Memory B cell (primary cell): ENCODE measurements at places on chromosomes 3 and 15.

DNA sequence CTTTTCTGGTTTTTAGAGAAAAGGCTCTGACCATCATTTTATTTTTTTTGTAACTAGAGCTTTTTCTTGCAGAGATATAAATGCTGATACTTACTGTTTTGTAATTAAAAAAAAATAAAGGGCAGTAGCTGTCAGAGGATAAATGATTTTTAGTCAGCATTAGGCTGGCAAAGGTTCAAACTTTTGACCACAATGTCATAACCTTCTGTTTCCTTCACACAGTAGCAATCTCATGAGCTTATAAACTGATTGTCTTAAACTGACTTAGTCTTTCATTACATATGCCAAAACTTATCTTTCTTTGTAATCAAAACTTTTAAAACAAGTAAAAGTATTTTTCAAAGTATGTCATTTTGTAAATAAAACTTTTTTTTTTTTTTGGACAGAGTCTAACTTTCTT is 841.9 kb downstream of the OTOL1 start:
- H3K36me3 ChIP-seq = no peaks in the 10 kb centered on the region
- H3K27ac ChIP-seq = no peak overlapping the region
- H3K27me3 ChIP-seq = no peaks in the 10 kb centered on the region
- H3K4me1 ChIP-seq = no peaks in the 10 kb centered on the region
- H3K4me3 ChIP-seq = no peak overlapping the region

DNA sequence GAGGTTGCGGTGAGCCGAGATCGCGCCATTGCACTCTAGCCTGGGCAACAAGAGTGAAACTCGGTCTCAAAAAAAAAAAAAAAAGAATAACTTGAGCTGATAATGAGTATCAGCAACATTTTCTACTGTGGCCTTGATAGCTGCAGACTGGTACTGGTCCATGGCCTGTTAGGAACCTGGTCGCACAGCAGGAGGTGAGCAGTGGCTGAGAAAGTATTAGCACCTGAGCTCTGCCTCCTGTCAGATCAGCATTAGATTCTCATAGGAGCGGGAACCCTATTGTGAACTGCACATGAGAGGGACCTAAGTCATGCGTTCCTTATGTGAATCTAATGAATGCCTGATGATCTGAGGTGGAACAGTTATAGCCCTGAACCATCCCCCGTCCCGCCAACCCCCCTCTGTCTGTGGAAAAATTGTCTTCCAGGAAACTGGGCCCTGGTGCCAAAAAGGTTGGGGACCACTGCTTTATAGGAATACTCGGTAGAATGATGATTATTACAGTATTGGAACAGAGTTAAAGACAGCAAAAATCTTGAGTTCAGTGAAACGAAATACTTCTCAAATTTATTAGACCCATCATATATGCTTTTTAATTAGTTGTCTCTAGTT is 126.0 kb downstream of the ZNF609 start:
- H3K36me3 ChIP-seq = peaks cover 5% of the 10 kb centered on the region
- DNase-seq = no peak
- H3K4me3 ChIP-seq = no peak overlapping the region

- peaks cover 8% of the 10 kb centered on the region for H3K36me3 ChIP-seq
- no peak overlapping the region for H3K27ac ChIP-seq
These were observed 37.8 kb upstream of the TASOR start for GRCh38 chr3:56720849-56721248.

DNA sequence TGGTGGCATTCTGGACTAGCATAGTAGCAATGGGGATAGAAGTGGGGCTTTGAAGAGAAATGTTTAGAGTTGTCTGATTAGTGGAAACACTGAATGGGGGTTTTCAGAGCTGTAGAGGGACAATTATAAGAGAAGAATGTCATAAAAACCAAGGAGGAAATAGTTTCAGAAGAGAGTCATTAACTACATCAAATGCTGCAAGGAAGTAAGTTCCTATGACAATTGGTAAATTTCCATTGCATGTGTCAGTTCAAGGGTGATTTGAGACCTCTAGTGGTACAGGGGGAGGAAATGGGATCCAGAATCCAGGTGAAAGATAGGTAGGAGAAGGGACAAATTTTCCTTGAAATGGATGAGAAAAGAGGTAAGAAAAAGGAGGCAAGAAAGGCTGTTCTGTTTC is 68.3 kb upstream of the TBC1D5 start:
- H3K36me3 ChIP-seq = no peaks in the 10 kb centered on the region
- H3K4me3 ChIP-seq = no peak overlapping the region
- H3K4me1 ChIP-seq = peaks cover 5% of the 10 kb centered on the region
- H3K27ac ChIP-seq = no peak overlapping the region

DNA sequence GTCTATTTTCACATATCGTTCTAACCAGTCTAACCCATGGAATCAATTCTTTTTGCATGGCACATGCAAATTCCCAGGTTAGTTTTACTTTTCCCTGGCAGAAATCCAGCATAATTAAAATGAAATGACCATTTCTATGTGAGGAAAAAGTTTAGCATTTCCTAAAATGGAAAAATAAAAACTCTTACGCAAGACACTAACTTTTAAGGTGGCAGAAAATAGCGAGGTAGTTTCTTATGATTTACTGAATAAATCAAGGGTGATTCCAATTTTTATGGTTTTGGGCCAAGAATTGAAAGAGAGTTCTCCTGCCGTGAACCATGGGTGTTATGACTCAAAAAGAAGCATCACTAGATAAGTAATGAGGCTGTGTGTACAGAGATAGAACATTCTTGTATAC is 32.7 kb upstream of the NR2F2 start:
- H3K4me3 ChIP-seq = no peak overlapping the region
- no peak overlapping the region for H3K27ac ChIP-seq
- H3K27me3 ChIP-seq = peaks cover 2% of the 10 kb centered on the region
- no peak for DNase-seq
- no peaks in the 10 kb centered on the region for H3K4me1 ChIP-seq

- H3K4me1 ChIP-seq = peaks cover 15% of the 10 kb centered on the region
- no peak for DNase-seq
- no peaks in the 10 kb centered on the region for H3K27me3 ChIP-seq
- no peak overlapping the region for H3K4me3 ChIP-seq
These were observed 23.4 kb downstream of the SLC9A9 start for GRCh38 chr3:143824735-143825385.

GRCh38 chr15:68417897-68418296 is 14.1 kb downstream of the ITGA11 start:
- H3K36me3 ChIP-seq = no peaks in the 10 kb centered on the region
- DNase-seq = no peak
- H3K4me3 ChIP-seq = no peak overlapping the region
- no peaks in the 10 kb centered on the region for H3K4me1 ChIP-seq
- peaks cover 14% of the 10 kb centered on the region for H3K27me3 ChIP-seq

GRCh38 chr3:51934139-51934850 is 7.4 kb downstream of the RRP9 start:
- peaks cover 29% of the 10 kb centered on the region for H3K36me3 ChIP-seq
- no peaks in the 10 kb centered on the region for H3K27me3 ChIP-seq
- no peak overlapping the region for H3K4me3 ChIP-seq
- no peak overlapping the region for H3K27ac ChIP-seq

DNA sequence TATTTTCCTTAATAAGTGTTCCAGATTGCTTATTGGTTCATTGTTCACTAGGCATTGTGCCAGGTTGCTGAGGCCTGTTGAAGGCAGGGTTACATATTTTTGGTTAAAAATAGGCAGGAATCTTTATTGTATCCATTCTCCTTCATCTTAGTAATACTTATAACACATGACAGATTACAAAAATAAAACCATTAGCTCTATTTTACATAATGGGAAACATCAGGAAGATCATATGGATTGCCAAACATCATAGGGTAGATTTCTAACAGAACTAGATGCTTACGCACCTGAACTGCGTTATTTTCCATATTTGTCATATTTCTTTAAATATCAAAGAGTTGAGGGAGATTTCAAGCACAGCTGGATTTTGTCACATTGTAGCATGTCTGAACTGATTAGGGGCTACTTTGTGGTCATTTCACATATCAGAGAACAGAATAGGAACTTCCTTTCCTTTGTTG is 462.9 kb upstream of the SGO1 start:
- H3K4me3 ChIP-seq = no peak overlapping the region
- no peaks in the 10 kb centered on the region for H3K27me3 ChIP-seq
- no peaks in the 10 kb centered on the region for H3K4me1 ChIP-seq
- H3K36me3 ChIP-seq = no peaks in the 10 kb centered on the region
- no peak overlapping the region for H3K27ac ChIP-seq
- DNase-seq = no peak

DNA sequence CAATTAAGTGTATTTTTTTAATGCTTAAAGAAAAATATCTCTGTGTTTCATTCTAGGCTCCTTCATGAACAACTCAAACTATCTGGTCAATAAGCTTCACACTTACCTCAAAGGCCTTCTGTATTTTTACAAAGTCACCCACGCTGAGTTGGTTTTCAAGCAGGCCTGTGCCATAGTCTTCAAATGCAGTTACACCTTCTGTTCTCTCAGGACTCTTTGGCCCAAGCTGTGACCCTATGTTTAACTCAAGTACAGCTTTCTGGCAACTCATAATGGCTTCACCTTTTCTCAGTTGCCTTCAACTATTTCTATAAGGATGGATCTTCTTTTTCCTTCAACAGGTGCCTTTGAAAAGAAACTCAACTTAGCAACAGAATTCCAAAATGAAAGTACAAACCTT is 587 bp downstream of the WDR49 start:
- H3K4me3 ChIP-seq = no peak overlapping the region
- H3K27ac ChIP-seq = peak overlapping the region; percentile 21
- H3K36me3 ChIP-seq = no peaks in the 10 kb centered on the region
- H3K4me1 ChIP-seq = peaks cover 11% of the 10 kb centered on the region
- H3K27me3 ChIP-seq = peaks cover 3% of the 10 kb centered on the region
- DNase-seq = no peak

GRCh38 chr3:5181469-5182141 is 5.9 kb upstream of the EDEM1 start:
- peak overlapping the region; percentile 94 for H3K27ac ChIP-seq
- H3K36me3 ChIP-seq = peaks cover 15% of the 10 kb centered on the region
- peaks cover 46% of the 10 kb centered on the region for H3K4me1 ChIP-seq
- DNase-seq = peak; percentile 40

DNA sequence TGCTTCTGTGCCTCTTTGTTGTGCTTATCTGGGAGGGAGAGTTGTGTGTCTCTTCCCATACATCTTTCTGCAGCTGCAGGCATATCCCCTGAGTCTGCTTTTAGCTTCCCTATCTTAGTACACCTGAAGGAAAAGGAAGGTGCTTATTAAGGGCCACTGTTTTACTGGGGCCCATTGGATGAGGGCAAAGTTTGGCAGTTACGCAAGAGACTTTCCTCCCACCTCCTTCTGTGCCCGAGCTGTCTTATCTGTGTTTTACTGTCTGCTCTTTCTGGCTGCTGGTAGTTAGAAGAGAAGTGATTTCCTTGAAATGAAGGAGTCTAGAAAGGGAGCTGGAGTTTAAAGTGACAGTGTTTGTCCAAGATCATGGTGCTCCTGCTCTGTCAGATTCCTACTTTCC is 66.5 kb downstream of the GABRG3 start:
- H3K4me3 ChIP-seq = no peak overlapping the region

GRCh38 chr3:59388555-59389270 is 338.9 kb upstream of the CFAP20DC start:
- H3K4me3 ChIP-seq = no peak overlapping the region
- no peaks in the 10 kb centered on the region for H3K36me3 ChIP-seq
- no peak overlapping the region for H3K27ac ChIP-seq
- DNase-seq = no peak
- H3K4me1 ChIP-seq = peaks cover 16% of the 10 kb centered on the region

DNA sequence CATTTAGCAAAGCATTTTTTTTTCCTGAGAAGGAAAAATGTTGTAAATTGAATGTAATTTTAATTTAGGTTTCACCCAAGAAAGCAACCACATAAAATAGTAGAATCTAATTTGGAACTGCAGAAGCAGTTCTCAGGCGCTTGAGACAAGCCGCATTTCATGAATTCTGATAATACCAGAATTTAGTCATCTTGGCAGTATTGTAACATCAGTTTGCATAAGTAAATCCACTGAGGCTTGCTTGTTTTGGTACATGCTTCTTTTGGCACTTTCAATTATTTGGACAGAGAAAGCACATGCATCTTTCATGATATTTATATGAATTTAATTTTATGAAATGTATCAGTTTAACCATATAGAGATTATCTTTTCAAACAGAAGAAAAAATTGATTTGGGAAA is 389.7 kb upstream of the ROBO1 start:
- no peaks in the 10 kb centered on the region for H3K4me1 ChIP-seq
- H3K27me3 ChIP-seq = no peaks in the 10 kb centered on the region
- no peak overlapping the region for H3K27ac ChIP-seq
- no peak for DNase-seq

DNA sequence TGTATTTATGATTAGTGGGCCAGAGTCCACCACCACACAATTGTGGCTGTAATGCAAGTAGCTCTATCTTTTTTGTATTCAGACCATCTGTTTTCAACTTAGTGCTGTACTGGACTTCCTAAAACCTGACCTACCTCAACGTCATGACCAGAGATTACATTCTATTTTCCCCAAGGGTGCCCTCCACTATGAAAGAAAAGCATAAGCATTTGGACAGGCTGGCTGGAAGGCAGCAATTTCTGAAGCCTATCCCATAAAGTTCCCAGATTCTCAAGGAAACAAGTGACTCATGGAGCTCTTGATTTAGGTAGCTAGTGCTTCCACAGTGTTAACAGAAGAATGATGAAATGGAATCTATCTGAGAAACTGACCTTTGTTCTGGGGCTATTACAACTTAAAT is 75.8 kb downstream of the COL8A1 start:
- no peaks in the 10 kb centered on the region for H3K4me1 ChIP-seq
- DNase-seq = no peak
- peaks cover 7% of the 10 kb centered on the region for H3K27me3 ChIP-seq
- no peaks in the 10 kb centered on the region for H3K36me3 ChIP-seq
- H3K4me3 ChIP-seq = no peak overlapping the region

GRCh38 chr3:69985266-69985665 is 14.3 kb upstream of the SAMMSON start:
- DNase-seq = no peak
- H3K4me1 ChIP-seq = no peaks in the 10 kb centered on the region
- H3K4me3 ChIP-seq = no peak overlapping the region
- no peaks in the 10 kb centered on the region for H3K36me3 ChIP-seq

DNA sequence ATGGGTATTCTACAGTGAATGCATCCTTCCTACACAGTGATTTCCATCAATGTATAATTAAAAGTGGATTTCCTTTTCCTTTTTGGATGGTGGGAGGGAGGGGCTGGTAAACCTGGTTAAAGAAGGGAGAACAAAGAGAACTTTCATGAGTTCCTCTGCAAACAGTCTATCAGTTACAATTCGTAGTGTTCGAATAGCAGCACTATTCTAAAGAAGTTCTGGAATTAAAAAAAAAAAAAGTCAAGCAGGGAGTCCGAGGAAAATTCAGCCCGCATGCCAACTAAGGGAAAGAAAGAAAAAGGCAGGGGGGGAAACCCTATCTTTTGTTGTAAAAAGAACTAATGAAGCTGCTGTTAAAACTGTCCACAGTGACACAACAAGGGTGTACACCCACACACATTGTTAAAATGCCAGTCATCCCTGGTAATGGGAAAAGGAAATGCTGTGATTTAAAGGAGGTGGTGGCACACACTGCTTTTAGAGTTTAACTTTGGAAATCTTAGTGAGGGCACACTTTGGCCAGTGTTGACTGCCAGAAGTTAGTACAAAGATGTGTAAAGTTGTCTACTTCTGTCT is 521.2 kb downstream of the ZIC1 start:
- no peak for DNase-seq
- no peaks in the 10 kb centered on the region for H3K27me3 ChIP-seq
- no peak overlapping the region for H3K4me3 ChIP-seq
- H3K36me3 ChIP-seq = no peaks in the 10 kb centered on the region
- no peak overlapping the region for H3K27ac ChIP-seq
- H3K4me1 ChIP-seq = no peaks in the 10 kb centered on the region
